ENCODE measurements at places on chromosomes 6 and 20.

DNA sequence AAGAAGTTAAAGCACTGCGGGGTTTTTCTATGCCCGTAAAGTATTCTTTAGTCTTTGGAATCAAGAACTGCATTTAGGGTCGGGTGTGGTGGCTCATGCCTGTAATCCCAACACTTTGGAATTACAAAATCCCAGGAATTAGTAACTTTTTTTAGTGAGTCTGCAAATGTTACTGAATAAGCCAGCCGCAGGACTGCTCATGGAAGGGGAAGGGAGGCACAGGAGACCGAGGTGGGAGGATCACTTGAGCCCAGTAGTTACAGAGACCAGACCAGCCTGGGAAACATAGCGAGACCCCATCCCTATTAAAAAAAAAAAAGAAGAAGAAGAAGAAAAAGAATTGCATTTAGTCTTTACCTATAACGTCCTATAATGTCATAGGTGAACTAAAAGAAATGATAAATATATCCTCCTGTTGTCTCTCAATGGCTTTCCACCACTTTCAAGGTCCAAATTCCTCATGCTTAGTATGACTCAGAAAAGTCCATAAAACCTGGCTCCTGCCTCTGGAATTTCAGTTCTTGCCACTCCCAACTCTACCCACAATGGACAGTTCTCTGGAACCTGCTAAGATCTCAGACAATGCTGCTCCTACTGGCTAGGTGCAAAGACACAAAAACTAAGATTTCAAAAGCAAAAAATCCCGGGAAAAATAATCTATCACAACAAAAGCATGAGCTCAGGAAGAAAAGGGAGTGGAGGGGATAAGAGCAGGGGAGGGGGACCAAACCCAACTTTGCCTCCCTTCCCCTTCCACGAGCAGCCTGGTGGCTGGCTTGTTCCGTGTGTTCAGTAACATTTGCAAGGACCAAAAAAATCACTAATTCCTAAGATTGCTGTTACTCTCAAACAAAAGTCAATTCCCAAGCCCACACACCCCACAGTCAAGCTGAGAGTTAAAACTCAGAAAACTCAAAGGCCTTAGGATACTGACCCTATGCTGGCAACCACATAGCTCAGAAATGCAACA lies 39.0 kb downstream of the B4GALT5 start:
- DNase-seq = no peak

DNA sequence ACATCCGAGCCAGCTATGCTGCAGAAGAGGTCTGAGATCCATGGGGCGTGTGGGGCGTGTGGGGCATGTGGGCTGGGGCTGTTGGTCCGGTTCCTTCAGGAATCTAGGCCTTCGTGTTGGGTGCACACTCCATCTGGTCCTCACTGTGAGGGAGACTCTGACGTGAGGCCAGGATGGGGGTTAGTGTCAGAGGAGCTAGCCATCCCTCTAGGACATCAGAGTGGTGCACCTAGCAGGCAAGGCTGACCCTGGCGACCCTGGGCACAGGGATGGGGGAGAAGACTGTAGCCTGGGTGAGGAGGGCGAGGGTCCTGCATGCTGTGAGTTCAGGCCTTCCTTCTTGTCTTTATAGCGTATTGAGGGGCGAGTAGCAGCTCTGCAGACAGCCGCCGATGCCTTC lies 8.7 kb upstream of the PTPRA start:
- DNase-seq = no peak

GRCh38 chr20:51172558-51173428 lies 149.9 kb upstream of the KCNG1 start:
- no peak for DNase-seq

DNA sequence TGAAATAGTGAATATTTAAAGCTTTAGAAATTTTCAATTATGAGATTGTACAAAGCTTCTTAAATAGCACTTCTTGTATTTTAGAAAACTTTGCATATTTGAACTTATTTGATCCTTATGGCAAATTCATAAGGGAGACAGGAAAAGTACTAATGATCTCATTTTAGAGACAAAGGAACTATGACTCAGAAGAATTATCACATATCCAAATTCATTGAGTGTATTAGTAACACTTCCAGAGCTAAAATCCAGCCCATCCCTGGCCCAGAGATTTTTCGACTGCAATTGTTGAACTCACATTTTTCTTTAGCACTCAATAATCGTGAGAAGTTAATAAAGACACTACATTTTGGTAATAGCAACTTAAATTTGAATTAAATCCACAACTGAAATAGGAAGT lies 704.3 kb downstream of the EPM2A start:
- DNase-seq = no peak

GRCh38 chr20:41204304-41205265 lies 67.2 kb downstream of the PLCG1 start:
- DNase-seq = no peak
